ENCODE measurements at places on chromosomes 3 and 15.
A peak's percentile ranks its signal among the peaks of the same experiment; 100 is the strongest.

GRCh38 chr3:128591738-128592426 lies 58.7 kb downstream of the RPN1 start:
- DNase-seq: no peak

- no peak for DNase-seq
Observed at GRCh38 chr3:14231145-14231990, 52.8 kb downstream of the LSM3 start.

DNA sequence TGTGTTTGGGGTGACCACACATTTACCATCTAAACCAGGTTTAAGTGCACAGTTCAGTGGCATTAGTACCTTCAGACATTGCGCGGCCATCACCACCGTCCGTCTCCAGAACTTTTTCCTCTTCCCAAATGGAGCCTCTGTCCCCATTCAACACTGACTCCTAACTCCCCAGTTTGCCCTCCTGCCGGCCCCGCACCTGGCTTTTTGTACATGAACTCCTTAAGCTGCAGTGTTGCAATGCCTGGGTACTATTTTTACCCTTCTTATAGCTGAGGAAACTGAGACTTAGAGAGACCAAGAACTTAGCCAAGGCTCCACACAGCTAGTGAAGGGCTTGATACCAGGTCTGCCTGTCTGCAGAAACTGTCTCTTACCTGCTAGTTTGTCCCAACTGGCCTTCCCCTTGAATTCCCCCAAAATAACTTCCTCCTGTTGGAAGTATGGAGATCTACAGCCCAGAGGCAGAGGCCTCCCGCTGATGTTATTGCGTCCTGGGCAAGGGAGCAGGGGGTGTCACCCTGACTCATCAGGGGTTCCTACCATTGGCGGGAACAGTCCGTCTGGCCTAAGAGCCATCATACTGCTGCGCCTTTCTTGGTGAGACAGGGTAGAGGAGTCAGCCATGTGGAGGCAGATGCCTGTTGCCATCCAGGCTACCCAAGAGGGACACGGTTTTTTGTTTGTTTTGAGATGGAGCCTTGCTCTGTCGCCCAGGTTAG lies 65.6 kb downstream of the GRIP2 start:
- DNase-seq: no peak

DNA sequence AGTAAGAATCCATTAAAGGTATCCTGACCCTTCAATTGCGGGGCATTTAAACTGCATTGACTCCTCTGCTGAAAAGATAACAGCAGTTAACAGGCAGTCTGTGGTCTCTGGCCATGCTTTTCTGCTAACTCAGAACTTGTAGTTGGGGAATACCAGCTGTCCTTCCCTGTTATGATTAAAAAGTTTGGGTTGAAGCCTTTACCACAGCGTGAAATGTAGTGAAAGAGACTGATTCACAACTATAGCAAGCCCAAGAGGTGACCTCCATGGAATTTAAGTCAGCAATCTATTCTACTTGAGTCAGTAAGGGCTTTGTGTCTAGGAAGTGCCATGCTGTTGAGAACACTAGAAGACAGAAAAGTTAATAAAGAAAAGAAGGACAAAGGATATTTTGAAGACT lies 1037.3 kb downstream of the SI start:
- DNase-seq: no peak

GRCh38 chr3:152997526-152997925 lies 162.6 kb downstream of the P2RY1 start:
- DNase-seq: no peak

GRCh38 chr3:127015282-127016042 lies 32.5 kb downstream of the PLXNA1 start:
- DNase-seq: no peak

- DNase-seq: peak; percentile 28
Observed at GRCh38 chr15:25939122-25939521, 76.0 kb upstream of the ATP10A start.

DNA sequence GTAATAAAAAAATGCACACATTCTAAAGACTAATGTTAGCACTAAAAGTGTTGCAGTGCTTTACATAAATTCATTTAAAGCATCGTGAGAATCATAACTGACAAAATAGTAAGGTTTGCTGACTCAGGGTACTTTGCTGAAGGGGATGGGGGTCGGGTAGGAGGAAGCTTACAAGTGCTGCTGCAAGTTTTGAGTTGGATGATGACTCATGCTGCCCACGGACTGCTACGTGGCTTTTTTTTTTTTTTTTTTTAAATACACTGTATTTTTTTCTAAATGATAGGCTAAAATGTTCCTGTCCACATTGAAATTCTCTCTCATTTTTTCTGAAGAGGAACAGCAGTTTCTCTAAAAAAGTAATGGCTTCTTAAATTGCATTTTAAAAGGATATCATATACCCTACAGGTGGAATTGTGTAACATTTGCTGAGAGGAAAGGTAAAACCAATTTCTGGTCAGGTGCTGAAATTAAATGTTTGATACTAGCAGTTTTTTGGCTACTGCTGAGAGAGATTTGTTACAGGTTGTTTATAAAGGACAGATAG lies 2.2 kb downstream of the MAPK6 start:
- DNase-seq: peak; percentile 69

- DNase-seq: no peak
Observed at GRCh38 chr3:149527531-149528339, 53.2 kb downstream of the TM4SF4 start.

DNA sequence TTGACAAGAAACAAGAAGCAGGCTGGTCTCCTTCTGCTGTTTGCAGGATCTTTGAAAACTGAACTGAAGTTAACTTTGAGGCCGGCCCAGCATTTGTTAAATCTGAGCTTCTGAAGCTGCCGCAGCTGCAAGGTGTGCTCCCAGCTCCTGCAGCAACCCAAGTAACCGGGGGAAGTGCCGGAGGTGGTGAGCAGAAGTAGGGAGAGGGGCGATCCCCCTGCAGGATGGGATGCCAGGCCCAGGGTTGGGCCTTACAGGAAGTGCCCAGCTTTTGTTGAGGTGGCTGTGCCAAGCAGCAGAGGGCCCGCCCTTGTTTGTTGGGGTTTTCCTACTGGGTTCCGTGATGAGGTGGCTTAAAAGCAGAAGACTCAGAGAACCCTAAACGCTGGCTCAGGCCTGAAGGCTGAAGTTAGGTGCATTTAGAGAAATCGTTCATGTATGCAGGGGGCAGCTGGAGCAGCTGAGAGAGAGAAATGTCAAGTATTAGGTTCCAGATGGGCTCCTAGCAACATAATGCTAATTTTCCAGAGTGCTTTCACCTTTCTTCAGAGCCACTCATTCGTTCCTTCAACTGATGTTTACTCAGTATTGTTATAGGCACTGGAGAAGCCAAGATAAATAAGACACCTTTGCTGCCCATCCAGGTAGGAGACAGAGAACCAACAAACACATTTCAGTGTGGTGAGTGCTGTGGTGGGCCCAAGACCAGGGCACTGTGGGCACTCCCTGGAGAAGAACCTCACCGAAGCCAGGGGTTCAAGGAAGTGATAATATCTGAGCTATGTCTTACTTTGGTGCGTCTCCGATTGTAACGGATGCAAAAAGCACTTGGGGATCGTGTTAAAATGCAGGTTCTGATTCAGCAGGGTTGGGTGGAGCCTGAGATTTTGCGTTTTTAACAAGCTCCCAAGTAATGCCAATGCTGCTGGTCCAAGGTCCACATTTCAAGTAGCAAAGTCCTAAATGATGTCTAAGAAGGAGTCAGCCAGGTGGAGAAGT lies 42.2 kb upstream of the PLCL2 start:
- DNase-seq: no peak

GRCh38 chr3:117404141-117404540 lies 694.6 kb downstream of the TUSC7 start:
- DNase-seq: no peak

DNA sequence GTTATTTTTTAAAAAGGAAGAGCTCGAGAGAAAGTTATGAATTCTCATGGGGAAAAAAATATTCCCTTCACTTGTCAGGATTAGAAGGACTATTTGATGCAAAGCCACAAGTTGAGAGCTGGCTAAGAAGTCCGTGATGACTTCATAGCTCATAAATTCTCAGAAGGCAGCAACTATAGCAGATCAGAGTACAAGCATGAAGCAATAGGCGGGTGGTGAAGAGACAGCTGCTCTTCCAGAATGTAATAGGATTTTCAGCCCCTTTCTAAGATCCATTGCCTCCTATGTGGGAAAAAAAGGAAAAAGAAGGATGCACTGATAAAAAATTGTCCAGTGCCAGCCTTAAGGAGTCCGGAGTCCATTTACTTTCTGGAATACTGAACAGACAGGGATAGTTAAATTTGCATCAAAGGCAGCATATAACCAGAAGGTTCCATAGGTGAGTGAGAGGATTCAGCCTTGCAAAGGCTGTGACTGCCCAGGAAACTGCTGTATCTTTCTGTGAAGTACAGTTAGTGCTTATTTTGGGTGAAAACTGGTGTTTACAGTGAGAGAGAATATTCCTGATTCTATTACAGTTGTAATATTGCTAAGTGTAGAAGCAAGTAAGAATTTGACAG lies 929.5 kb upstream of the ALCAM start:
- peak; percentile 47 for DNase-seq

DNA sequence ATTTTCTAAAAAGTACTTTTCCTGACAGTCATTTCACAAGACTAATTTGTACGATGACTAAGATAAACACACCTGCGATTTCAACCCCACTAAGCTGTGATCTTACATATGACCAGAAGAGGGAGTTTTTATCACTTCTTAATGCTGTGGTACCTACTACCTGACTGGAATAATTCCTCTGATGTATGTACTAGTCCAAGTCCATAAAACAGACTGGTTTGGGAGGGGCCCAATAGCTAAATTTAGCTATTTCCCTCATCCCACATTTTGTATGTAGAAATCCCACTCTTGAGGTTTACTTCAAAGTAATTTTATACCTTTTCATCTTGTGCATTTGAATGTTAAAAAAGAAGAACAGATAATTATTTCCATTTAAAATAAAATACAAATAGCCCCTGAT lies 49.7 kb upstream of the SCAANT1 start:
- no peak for DNase-seq

GRCh38 chr3:172159376-172159775 lies 120.0 kb downstream of the FNDC3B start:
- DNase-seq: no peak

GRCh38 chr15:80371924-80372323 lies 32.3 kb upstream of the ARNT2 start:
- no peak for DNase-seq

- DNase-seq: no peak
Observed at GRCh38 chr3:158753854-158754253, 21.6 kb upstream of the RARRES1 start.

GRCh38 chr3:89488800-89489580 lies 381.6 kb downstream of the EPHA3 start:
- no peak for DNase-seq

DNA sequence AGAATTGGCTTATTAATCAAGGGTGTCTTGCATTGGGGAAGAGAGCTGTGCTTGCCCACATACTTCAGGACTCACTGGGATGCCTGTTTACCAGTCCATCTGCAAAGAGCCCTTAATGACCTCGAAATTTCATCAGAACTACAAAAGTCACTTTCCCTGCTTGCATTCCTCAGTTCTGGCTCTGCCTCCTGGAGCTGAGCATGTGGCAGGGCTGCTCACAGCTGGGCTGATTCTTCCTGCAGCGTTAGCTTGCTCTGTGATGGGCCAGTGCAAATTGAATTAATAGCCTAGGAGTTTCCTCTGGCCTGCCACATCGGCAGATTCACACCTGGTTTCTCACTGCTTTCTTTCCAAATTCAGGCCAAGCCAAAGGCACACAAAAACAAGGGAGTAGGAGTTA lies 108.9 kb downstream of the DUT start:
- peak; percentile 83 for DNase-seq

GRCh38 chr3:142886940-142887339 lies 1.9 kb downstream of the PCOLCE2 start:
- peak; percentile 31 for DNase-seq

GRCh38 chr3:171240504-171240835 lies 213.9 kb upstream of the SLC2A2 start:
- DNase-seq: no peak

- no peak for DNase-seq
Observed at GRCh38 chr3:47318916-47319315, 36.2 kb downstream of the KLHL18 start.

DNA sequence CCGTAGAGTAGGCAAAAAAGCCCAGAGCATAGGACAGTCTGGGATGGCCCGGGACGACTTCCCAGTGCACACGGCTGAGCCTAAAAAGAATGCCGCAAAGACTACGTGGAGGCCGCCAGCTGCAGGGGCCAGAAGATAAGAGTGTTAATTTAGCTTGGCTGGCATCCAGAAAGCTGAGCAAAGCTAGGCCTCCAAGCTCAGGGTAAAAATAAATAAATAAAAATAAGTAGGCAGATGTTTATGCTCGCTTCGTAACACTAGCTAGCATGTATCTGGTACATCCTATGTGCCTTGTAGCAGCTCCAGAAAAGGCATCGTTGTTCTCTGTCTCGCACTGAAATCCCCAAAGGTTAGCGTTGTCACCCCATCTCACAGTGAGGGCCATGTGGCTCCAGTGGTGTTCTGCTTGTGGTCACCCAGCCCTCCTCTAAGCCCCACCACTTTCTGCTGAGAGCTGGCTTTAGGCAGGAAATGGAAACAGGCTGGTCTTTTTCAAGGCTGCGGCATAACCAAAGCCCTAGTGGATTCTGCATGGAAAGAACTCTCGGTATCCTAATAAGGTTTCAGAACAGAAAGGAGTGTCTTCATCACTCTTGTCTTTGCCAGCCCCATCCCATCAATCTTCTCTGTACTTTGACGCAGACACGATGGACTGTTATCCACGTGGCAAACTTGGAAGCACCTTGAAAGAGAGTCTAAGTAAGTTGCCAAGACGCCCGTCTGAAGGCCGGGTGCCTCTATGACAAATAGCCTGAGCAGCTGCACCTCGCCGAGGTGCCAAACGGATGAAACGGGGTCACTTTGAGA lies 58.1 kb upstream of the MEF2A start:
- peak; percentile 29 for DNase-seq

DNA sequence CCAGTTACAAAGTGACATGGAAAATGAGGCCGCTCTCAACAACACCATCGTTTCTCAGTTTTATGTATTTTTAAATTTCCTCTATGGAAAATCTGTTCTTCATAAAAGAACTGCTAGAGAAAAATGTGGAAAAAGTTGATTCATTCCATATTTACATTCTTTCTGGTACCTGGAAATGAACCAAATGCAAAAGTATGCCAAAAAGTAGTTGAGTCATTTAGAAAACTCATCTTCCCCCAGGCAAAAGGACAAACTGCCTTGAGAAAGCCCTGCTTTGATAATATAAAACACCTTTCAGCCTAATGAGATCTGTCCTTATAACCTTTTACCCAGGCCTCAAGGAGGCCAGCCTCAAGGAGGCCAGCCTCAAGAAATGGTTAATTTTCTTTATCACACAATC lies 283.0 kb upstream of the VEPH1 start:
- peak; percentile 77 for DNase-seq

DNA sequence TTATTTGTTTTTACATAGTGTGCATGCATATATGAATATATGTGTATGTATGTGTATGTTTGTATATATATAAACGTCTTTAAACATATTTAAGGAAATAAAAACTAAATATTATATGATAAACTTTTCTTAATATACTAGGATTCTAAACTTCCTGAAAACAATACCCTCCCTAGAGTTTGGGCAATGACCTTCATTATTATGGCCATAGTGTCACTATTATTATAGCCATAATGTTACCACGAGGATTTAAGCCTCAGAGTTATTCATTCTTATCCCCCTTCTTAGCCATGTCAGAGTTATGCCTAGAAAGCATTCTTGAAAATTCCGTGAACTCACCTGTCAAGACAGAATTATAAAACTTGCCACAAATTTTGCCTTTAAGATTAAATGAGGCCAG lies 335.5 kb downstream of the ERC2 start:
- no peak for DNase-seq

- peak; percentile 8 for DNase-seq
Observed at GRCh38 chr3:159513867-159514380, 474.7 kb upstream of the IL12A start.

All from AG08395 (cell line).